ENCODE measurements at places on chromosomes 1 and 21. TPM values are rescaled to one million over a fixed set of nuclear protein-coding genes. Genes with fewer than 3 reads are reported as not detected.

DNA sequence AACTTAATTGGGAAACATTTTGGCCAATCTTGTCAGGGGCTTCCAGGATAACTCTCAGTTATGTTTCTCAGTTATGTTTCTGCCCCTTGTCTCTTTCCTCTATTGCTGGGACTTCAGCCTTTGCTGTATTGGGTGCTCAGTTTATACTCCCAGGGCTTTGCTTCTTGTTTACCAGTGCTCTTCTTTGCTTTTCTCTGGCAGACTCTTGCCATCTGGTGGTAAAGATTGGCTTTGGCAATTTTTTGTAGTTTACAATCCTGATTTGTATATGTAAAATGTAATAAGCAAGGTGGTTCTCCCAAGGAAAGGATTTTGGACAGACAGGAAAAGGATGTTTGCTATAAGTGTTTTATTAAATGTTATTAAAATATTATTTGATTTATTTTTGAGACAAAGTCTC lies 37.9 kb downstream of the FABP3 start:
- DNase-seq: no peak

DNA sequence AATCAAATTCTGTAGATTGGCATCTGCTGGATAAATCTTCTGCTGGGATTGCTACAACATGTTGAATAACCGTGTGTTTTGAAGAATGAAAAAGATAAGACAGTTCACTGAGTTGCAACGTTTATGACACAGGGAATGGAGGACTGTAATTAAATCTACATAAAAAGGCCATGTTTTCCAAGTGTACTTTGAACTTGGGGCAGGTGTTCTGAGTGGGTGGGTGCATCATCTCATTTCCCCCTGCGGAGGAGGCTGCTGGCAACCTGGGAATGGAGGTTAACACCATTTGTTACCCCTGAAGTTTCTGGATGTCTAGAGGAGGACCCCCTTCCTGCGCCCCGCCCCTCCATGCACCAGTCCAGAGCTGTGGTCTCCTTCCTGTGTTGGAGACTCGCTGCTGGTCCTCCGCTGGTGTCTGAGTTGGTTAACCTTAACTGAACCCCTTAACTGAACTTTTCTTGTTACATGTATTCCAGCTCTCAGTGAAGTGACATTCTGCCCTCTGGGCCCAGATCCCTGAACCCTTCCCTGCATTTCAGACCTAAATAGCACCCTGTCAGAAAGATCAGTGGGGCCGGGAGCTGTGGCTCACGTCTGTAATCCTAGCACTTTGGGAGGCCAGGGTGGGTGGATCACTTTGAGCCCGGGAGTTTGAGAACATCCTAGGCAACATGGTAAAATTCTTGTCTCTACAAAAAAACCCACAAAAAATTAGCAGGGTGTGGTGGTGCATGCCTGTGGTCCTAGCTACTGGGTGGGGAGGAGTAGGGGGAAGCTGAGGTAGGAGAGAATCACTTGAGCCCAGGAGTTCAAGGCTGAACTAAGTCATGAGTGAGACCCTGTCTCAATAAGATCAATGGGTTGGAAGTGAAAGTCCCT lies 31.8 kb downstream of the UCK2 start:
- no peak for DNase-seq

DNA sequence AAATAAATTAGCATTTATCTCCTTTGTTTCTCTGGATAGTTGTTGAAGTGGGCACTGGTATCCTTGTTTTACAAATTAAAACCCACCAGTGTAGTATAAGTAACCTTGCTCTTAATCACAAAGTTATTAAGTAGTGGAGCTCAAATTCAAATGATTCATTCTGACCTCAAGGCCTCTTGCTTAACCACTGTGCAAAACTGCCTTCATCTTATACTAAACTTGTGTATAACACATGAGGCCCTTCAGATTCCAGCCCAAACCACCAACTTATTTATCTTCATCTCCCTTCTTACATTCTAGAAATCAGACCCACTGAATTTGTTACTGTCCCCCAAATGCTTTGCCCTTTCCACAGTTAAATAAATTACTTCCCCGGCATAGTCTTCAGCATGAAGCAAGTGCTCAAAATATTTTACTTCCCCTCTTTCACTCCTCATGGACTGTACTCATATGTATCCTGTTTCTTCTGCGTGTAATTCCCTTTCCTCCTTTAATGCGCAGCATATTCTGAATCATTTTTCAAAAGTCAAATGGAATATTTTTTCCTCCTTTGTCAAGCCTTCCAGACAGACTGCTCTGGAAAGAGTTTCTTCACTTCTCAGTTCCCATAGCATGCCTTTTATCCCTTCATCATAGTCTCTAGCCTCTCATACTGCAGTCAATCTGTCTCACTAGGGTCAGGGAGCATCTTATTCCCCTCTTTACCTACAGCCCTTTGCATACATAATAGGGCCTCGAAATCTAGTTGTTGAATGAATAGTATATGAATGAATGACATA lies 19.0 kb upstream of the DNASE2B start:
- DNase-seq: no peak

DNA sequence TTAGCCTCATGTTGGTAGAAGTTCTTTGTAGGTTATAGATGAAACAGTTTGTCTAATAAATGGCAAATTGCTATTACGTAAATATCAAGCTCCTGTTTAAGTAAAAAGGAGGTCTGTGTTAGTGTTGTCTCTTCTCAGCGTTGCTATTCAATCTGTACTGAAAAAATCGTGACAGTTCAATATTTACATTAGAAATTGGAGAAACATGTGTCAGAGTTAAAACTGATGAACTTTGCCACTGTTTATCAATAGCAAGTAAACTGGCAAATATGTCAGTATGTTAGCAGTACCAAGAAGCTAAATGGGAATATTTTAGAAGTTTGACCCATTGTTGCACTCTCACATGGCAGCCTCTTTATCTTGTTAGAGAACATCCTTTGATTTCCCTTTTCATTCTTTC lies 218.5 kb downstream of the GPR52 start:
- DNase-seq: no peak

Gene WNT4
- total RNA-seq: 38.7 TPM

Gene PEX10
- 26.6 TPM for total RNA-seq

Data from mesothelial cell of epicardium (in vitro differentiated cells).